ENCODE measurements at places on chromosomes 7 and 10.
A peak's percentile ranks its signal among the peaks of the same experiment; 100 is the strongest.

DNA sequence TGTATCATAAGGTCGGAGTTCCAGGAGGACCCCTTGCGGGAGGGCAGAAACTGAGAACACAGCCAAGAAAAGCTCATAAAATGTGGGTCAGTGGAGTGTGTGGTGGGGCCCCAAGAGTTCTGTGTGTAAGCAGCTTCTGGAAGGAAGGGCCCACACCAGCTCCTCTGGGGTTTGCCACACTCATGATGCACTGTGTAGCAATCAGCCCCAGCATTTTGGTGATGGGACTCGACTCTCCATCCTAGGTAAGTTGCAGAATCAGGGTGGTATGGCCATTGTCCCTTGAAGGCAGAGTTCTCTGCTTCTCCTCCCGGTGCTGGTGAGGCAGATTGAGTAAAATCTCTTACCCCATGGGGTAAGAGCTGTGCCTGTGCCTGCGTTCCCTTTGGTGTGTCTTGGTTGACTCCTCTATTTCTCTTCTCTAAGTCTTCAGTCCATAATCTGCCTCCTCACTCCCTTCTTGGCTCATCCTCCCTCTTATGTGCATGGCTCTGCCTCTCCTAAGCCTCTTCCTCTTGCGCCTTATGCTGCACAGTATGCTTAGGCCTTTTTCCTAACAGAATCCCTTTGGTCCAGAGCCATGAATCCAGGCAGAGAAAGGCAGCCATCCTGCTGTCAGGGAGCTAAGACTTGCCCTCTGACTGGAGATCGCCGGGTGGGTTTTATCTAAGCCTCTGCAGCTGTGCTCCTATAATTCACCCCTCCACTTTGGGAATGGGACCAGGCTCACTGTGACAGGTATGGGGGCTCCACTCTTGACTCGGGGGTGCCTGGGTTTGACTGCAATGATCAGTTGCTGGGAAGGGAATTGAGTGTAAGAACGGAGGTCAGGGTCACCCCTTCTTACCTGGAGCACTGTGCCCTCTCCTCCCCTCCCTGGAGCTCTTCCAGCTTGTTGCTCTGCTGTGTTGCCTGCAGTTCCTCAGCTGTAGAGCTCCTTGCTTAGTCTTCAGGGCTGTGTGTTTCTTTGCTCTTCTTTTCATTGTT, 17.8 kb downstream of the PRSS2 start:
- DNase-seq, result no peak

DNA sequence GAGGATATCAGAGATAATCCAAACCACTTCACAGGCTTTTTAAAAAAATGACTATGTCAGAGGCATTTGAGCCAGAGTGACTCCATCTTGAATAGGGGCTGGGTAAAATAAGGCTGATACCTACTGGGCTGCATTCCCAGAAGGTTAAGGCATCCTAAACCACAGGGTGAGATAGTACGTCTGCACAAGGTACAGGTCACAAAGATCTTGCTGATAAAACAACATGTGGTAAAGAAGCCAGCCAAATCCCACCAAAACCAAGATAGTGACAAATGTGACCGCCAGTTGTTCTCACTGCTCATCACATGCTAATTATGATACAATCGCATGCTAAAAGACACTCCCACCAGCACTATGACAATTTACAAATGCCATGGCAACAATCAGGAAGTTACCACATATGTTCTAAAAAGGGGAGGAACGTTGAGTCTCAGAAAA, 177.5 kb downstream of the RAPGEF5 start:
- no peak for DNase-seq

DNA sequence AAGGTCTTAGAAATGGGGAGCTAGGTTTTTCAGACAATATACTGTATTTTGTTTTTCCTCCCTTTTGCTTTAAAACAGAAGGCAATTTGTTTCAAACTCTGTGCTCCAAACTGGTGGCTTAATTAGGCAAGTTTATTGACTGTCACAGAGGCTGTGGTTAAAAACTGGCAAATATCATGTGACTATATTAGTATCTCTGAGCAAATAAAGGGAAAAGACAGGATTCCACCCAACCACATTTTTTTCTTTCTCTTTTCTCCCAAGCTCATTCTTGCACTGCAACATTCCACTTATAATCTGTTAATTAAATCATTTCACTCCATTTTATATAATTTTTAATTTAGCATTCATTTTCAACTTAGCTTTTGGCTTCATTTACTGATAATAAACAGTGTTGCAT, 615.8 kb downstream of the AUTS2 start:
- DNase-seq, result no peak

DNA sequence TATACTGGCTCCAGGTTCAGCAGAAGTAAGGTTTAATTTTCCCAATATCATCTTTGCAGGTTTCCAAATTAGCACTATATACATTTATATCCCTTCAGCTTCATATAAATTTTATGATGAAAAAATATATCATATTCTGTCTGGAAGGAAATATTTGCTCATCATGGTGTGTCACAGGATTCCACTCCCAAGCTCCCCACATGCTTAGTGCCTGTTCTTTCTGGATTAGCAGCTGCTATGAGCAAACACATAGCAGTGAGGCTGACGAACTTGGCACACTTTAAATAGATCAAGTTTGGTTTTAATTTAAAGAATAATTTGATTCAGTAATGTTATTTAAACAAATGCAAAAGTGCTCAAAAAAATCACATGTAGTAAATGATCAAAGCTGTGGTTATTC, 251.9 kb downstream of the AGMO start:
- no peak for DNase-seq

GRCh38 chr10:55358539-55358938, 557.5 kb upstream of the PCDH15 start:
- DNase-seq, result no peak

DNA sequence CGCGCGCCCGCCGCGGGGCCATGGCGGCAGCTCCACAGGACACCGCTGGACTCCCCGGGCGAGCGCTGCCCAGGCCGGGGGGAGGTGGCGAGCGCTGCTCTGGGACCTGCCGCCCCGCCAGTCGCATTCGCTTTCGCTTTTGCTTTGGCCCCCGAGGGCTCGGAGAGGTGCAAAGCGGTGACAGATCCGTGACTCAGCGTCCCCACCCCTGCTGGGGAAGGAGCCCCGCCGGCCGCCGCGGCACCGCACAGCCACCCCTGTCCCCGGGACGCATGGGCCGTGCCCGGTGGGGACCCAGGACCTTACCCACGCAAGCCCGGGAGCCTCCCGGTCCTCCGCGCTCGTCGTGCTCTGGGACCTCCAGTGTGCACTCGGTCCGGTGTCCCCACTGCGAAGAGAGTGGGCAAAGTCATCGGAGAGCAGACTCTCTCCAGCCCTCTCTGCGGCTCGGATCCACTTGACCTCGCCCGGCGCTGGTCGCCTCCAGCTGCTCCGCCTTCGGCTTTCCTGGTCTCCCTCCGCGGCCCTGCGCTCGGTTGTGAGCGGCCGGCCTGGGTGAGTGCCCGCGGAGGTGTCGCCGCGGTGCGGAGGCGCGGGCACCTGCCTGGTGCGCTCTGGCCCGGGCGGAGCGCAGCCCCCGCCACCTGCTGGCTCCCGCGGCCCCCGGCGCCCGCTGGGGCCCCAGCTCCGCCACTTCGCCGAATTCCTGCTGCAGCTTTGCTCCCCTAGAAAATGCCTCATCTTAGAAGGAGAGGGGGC, at the start of gene IL15RA:
IL15RA (minus strand) TSS at position 73 of the 759 bp plus-strand sequence; CDS start at position 22, 51 bp downstream.
- peak; percentile 82 for DNase-seq

DNA sequence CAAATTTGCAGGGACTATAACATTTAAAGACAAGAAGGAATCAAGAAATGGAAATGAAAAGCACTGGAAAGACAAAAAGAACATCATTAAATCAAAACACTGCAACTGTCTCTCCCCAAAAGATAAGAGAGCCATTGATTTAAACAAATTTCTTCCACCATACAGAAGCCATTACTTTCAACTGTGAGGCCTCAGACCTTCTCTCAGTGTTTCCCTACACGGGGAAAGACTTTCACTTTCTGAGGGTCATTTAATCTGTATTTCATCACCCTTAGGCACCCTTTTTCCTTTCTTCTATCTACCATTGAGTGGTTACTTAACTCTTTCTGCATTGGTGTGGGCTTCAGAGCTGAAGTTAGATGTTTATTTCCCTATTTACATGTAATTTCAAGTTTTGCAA, 47.5 kb downstream of the CCDC172 start:
- DNase-seq, result no peak

DNA sequence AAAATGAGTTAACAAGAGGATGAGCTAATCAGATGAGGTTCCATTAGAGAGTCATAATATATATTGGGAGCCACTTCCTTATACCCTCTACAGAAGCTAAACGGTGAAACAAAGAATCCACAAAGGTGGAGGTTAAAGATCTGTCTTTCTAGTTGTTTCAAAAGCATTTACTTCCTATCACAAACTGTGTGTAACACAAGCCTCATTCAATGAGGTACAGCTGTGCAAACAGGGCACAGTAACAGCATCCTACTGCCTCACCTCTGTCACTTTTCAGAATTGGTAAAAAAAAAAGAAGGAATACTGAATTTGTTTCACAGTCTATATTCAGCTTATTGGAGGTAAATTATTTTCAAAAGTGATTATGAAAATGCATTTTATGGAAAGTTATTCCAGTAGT, 128.7 kb downstream of the AGMO start:
- no peak for DNase-seq

GRCh38 chr7:30272126-30272525, 12.3 kb upstream of the ZNRF2 start:
- DNase-seq, result no peak

DNA sequence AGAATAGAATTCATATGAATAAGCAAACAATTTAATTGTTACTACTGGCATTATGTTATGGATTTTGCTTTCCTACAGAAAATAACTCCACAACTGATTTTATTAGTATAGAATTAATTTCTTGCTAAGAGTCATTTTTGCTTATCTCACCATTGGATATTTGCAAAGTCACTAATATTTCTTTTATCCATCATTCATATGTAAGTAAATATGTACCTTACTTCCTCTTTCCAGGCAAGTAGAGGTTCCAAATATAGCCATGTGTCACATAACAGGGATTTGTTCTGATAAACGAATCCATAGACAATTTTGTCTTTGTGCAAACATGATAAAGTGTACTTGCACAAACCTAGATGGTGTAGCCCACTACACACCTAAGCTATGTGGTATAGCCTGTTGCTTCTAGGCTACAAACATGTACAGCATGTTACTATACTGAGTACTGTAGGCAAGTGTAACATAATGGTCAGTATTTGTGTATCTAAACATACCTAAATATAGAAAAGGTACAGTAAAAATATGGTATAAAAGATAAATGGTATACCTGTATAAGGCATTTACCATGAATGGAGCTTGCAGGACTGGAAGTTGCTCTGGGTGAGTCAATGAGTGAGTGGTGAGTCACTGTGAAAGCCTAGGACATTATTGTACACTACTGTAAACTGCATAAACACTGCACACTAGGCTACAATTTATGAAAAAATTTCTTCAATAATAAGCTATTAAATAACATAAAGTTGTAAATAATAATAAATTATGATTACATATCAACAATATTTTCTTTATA, 18.3 kb downstream of the KLLN start:
- no peak for DNase-seq

- DNase-seq, result no peak
These were observed 151.4 kb downstream of the OAT start for GRCh38 chr10:124267231-124267885.

DNA sequence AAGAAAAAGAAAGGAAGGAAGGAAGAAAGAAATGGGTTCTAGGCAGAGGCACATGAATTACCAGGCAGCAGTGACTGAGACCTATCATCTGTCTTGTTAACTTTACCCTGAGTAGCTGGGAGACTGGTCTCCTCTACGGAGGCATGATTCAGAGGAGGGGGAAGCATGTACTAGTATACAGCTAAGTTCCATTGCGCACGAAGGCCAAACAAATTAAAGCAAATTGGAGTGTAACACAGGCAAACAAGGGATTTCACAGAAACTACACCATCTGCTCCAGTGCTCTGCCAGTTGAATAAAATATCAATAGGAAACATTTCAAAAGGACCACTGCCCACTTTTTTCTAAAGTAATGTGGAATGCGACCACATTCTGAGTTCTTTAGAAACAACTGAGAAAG, 65.9 kb upstream of the RSU1 start:
- no peak for DNase-seq

DNA sequence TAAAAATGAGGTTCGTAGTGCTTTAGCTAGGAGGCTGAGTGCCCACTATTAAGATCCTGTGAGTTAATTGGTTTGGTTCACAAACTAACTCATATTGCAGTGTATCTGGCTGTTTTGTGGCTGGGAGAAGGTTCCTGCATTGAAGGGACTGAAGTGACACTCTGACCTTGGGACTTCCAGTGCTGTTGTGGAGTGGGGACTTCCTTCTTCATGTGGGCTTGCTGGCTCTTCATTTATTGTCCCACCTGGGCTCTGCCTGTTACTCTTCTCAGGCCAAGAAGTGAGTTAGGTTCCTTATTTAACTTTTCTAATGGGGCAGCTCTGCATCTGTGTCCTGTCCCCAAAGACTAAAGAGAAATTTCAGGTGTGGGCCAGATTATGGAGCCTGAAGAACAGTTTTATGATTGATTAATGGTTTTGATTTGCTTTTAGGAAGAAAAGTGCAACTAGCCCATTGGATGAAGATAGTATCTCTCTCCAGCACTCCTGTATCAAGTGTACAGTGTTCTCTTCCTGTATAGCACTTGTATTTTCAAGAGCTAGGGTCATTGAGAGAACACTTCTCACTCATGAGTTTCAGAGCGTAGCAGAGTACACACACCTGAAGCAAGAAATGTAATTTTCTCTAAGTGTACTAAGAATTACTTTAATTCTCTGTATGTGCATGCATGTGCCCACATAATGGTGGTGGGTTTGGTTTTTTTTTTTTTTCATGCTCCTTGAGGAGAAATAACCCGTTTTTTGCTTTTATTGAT, 54.8 kb downstream of the AUTS2 start:
- DNase-seq, result no peak

DNA sequence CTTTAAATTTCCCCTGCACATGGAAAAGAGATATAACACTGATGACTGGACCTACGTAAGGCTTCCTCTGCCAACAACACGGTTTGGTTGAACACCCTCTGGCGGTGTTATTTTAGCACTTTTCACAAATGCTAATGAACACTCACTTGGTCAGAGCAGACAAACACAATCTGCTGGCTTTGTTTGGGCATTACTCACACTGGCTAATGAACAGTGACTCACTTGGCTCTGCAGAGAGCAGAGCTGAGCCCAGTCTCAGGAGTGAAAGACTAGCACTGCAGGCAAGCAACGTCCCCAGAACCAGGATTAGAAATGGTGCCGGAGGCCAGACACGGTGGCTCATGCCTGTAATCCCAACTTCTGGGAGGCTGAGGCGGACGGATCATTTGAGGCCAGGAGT, 430.8 kb downstream of the PLXNA4 start:
- no peak for DNase-seq

DNA sequence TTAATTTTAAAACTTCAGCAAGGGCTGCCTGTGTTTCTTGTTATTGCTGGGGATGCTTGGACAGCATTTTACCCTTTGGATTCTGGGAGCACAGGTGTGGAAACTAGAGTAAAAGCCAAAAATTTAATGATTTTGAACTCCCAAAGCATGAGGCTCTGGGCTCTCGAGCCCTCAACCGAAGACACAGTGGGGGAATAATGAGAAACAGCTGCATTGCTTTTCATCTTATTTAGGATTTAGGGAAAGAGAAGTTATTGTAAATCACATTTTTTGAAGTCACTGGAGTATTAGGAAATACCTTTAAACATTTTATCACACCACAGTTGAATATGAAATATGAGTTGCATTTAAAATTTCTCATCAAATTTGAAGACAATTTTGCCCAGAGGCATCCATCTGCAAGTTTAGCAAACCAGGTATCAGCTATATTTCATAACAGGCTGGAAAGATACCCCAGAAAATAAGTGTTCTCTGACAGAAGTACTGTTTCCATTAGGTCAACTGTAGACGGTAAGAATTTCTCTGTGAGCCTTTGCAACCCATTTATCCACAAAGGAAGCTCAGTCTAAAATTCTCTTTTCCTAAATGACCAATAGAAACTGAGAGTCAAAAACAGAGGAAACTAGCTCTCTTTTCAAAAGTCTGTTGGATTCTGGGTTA, 290.6 kb upstream of the PHYHIPL start:
- no peak for DNase-seq
